Activated naive CD8-positive, alpha-beta T cell treated with anti-CD3 and anti-CD28 coated beads for 36 hours (primary cell): ENCODE measurements at places on chromosomes 7 and 10. TPM values are rescaled to one million over a fixed set of nuclear protein-coding genes. Genes with fewer than 3 reads are reported as not detected.

DNA sequence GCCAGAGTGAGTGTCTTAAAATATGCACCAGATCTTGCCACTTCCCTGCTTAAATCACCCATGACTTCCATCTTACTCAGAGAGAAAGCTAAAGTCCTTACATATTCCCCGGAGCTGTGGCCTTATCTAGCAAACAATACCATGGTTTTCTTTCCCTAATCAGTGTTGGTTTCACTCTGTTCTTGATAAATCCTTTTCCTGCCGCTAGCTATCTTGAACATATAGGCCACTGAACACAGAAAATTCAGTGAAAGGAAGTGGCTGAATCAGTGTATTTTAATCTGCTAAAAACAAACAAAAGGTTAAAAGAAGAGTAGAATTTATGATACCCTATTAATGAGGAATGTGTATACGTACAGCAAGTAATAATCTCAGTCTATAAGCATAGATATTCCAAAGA, 42.0 kb upstream of the JAZF1 start:
- no peak for DNase-seq

The TMEM209 gene
- 47.2 TPM for total RNA-seq

- DNase-seq, result peak; percentile 42
Measured at GRCh38 chr7:149245244-149245643, 5.8 kb downstream of the ZNF212 start.

The GPC2 gene
- total RNA-seq, result 3.9 TPM

GRCh38 chr7:27606270-27607209, 56.1 kb downstream of the HIBADH start:
- no peak for DNase-seq

GRCh38 chr7:82331234-82331633, 112.3 kb downstream of the CACNA2D1 start:
- DNase-seq, result no peak

GRCh38 chr7:102064361-102065025, 222.2 kb upstream of the SH2B2 start:
- no peak for DNase-seq

The TEX47 gene
- not detected for total RNA-seq

- DNase-seq, result no peak
Measured at GRCh38 chr7:91412298-91412697, 148.1 kb downstream of the FZD1 start.

DNA sequence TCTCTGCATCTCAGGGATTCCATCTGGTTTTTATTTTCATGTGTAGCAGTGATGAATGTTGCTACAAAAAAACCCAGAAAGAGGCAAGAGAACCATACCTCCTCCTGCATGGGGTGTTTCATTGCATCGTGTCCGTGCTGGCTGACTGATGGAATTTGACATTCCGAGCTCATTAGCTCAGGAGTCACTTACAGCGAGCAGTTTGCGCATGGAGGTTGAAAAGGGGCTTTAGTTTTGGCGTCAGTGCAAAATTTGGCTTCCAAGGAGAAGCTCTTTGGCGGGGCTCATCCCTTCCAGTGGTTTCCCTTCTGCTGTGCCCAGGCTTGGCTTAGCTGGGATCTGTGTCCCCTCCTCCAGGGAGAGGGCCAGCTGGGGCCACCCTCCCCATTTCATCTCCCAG, 25.8 kb downstream of the EMX2 start:
- no peak for DNase-seq

The HHEX gene
- 0.56 TPM for total RNA-seq

- no peak for DNase-seq
Measured at GRCh38 chr10:14798636-14799035, 23.9 kb upstream of the FAM107B start.

The NYAP1 gene
- 0.34 TPM for total RNA-seq

- no peak for DNase-seq
Measured at GRCh38 chr10:29237786-29238185, 51.1 kb upstream of the LYZL1 start.

DNA sequence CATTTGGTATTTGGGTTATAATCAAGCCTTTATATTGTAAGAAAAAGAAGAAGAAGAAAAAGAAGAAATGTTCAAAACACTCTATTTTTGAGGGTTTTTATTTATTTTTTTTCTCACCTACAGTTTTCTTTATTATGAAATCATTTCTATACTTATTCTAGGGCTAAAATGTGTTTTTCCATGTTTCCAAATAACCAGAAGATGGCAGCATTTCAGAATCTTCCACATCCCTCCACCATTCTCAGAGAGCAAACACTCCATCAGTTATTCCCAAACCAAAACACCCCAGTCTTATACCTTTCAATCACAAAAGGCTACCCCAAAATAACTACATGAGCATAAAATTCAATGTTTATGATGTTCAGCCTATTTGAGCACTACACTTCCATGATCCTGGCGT, 38.7 kb upstream of the PPP1R17 start:
- no peak for DNase-seq

DNA sequence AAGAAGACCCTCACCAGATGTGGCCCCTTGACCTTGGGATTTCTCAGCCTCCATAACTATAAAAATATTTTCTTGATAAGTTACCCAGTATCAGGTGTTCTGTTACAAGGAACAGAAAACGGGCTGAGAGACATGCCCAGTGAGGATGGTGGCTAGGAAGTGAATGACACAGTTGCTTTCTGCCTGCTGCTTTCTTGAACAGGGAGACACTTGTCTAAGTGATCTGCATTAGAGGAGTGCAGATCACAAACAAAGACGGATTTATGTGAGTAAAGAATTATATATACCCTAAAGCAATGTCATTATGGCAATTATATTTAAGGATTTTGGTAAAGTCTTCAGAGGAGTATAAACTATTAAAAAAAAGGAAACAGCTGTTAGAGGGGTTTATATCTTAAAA, 169.2 kb upstream of the AHR start:
- DNase-seq, result no peak

The TEX36 gene
- not detected for total RNA-seq

GRCh38 chr10:7484456-7485243, 73.8 kb upstream of the SFMBT2 start:
- peak; percentile 55 for DNase-seq

The GNAT3 gene
- not detected for total RNA-seq

The GHRHR gene
- not detected for total RNA-seq

- DNase-seq, result no peak
Measured at GRCh38 chr10:78229489-78229888, 195.8 kb downstream of the RPS24 start.

DNA sequence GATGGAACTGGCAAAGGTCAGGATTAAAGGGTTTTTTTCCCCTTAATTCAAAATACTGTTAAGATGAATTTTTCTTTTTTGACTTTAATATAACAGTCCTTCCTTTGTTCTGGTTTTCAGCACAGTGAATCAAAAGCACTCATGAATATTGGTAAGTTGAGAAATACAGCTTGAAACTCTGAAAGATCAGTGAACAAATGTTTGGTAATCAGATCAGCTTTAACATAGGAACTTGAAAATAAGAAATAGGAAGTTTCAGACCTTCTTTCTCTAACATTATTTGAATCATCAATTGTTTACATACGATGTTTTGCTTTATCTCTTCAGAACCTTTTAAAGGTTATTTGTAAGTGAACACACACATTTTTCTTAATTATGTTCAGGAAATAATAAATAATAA, 90.5 kb downstream of the SGMS1 start:
- no peak for DNase-seq

The ACHE gene
- 0.14 TPM for total RNA-seq

- no peak for DNase-seq
Measured at GRCh38 chr10:132274986-132275385, 32.8 kb downstream of the STK32C start.
